Lung (tissue), 17 donors: ENCODE measurements at places on chromosomes 5 and 9. TPM values are rescaled to one million over a fixed set of nuclear protein-coding genes. Genes with fewer than 3 reads are reported as not detected.

- DNase-seq: peak; percentile 4
Measured at GRCh38 chr5:1321576-1321975, 23.3 kb downstream of the CLPTM1L start.

DNA sequence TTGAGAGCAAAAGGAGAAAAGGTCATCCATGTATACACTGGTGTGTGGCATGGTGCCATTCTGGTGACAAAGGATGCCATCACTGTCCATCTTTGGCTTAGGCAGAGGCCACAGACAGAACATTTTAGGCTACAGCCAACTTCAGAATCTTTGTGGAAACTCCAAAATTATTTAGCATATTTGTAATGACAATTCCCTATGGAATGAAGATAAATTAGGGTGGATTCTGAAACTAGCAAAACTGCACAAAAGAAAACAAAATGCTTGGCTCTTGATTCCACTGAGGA, 92.5 kb downstream of the FBXW11 start:
- DNase-seq: no peak

- DNase-seq: no peak
Measured at GRCh38 chr5:148186248-148187003, 16.4 kb upstream of the SPINK6 start.

- DNase-seq: no peak
Measured at GRCh38 chr9:117927354-117927753, 223.2 kb downstream of the TLR4 start.

DNA sequence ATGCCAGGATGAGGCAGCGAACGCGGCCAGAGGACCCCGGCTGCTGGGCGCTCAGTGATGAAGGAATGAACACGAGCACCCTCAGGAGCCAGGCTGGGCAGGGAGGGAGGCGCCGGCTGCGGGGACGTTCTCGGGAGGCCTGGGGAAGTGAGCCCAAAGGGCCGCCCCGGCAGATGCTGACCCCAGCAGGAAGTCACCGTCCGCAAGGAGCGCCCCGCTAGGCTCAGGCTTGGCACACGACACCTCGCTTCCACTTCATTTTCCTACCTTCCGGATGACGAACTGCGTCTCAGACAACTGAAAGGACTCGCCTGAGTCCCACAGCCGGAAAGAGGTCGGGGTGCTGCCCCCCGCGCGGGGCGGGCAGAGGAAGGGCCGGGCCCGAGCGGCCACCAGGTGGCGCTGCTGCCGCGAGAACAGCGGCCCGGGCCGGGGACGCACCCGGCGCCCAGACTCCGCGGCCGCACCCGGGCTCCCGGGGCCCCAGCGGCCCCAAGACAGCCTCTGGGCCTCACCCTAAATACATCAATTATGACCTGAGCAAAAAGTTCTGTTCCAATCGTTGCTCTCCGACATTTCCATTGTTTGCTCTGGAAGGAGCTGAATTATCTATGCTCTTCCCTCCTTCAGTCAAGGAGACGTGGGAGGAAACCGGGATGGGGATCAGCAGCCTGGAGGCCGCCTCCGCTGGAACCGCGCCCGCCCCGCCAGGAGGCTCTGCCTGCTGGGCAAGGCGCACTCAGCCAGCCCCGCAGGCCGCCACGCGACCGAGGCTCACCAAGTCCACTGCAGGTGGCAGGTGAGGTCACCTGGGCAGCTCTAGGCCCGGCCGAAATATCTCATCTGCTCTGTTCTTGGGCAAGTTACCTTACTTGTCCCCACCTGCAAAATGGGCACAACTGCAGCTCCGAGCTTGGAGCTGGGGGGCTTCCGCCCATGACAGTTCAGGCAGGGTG, 107.0 kb downstream of the ZNF354C start:
- peak; percentile 67 for DNase-seq

DNA sequence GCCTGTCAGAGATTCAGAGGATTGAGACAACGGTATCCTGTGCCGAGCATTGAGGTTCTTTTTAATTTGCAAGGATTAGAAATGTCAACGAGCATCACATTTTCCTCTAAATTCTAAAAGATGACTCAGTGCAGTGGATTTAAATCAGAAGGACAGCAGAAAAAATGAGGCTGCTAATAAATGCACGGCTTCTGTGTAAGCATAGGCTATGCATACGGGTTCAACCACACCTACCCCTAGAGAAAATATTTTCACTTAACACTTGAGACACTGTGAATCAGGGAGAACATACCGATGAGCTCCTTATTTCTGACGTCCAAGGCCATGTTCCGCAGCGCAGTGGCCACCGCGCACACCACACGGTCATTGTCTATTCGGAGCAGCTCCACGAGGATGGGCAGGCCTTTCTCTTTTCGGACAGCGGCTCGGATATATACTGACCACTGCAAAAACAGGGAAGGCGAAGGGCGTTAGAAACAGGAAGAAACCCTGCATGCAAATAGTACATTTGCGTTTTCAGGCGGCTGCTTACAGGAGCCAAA, 321.4 kb upstream of the DAP start:
- DNase-seq: no peak

DNA sequence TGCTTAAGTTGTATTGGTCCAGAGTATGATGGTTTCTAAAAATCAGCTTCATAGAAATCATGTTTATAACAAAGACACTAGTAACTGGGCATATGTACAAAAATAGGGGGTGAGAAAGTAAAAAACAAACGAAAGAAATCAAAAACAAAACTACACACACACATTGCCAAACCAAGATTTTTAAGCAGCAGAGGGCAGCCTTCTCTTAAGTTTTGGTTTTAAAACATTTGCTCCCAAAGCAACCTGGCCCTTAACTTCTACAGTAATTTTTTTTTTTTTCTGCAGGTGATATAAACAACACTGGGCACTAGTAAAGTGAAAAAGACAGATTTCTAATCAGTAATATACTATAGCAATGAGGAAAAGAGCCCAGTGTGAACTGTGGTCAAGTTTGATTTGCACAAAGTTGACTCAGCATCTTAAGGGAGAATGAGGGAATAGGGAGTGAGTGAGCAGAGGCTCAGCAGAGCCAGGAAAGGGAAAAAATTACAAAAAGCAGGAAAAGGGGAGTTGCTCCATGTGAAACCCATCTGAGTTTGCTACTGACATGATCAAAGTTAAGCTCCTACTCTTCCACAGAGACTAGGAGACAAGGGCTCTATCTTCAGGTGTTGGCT, 13.4 kb upstream of the GAPT start:
- no peak for DNase-seq

DNA sequence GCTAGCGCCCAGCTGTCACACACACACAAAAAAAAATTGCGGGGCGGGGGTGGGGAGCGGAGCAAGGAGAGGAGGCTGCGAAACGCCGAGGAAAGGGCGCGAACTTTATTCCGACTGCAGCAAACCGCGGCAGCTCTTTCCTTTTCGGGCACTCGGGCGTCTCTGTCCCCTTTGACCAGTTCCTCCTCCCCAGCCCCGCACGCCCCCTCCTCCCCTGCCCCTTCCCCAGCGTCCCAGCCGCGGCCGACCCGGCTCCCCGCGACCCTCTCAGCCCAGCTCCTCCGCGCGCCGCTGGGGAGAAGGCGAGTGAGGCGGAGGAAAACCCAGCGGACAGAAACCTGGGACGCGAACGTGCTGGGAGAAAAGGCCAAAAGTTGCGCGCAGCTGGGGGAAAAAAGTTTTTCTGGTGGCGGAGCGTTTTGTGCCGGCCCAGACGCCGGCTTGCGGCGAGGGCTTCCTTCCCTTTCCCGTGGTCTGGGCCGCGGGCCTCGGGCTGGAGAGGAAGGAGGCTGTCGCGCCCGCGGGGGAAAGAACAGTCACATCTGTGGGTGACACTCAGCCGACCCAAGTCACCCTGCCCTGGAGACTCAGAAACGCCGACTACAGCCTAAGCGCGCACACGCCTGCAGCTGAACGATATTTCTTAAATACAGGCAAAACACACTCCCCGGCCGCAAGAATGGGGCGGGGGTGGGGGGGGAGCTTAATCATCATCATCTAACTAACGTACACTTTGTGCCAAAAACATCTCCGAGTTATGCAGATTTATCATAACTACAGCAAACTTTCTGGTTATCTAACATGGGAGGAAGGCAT, 1.1 kb upstream of the BNC2 start:
- peak; percentile 75 for DNase-seq

DNA sequence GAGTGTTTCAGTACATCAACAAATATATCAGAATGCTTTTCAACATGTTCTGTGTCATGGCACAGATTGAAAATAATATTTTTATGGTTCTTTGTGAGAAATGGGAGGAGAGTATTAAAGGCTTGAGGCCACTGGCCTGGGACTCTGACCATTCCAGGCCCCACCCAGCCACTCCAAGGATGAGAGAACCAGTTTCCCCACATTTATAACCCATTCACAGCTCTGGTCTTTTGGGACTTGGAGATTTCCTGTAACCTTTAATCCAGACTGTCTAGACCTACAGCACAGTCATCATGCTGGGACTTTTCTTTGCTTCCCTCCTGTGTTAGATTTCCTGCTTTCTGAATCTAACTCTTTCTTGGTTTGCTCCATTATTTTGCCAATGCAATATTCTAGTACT, 389.6 kb downstream of the KIAA0825 start:
- no peak for DNase-seq

DNA sequence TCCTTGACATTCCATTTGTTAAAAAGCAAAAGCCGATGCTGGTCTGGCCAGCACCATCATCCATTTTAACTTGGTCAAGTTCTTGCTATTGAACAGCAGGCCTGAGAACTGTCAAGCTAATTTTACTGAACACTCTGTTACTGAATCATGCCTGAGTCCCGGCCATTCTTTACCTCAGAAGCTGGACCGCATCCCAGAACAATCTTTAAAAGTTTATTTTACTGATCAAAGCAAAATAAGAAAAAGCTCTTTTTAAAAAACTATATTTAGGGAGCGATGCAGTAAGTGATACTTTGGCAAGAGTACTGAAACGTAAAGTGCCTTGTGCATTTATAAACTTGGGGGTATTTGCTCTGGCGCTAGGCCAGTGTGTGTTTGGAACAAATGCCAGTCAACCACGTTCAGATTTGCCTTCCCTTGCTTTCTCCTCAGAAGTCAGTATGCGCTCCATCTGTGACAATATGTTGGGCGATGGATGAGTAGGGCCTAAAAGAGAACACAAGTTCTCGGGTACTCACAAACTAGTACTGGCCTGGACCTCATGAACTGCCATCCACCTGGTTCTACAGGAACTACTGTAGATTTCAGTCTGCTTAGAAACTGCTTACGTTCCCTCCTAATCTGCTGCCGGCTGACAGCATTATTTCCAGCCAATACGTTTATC, 161.9 kb downstream of the MAPKAP1 start:
- peak; percentile 85 for DNase-seq

DNA sequence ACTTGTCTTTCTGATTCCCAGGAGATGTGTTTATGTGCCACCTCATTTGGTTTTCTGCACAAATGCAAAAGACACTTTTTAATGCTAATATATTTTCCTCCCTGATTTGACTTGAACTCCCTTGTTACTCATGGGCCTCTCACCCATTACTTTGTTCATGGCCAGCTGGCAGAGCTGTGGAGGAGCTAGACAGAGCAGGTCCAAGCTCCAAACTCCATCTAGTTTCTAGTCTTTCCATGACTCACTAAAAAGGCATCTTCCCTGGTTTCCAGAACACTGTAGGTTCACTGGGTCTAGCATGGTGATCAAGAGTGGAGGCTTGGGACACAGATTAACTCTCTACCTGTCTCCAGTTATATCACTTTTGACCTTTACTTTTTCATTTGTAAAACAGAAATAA, 161.0 kb upstream of the SLC28A3 start:
- DNase-seq: no peak

- no peak for DNase-seq
Measured at GRCh38 chr9:121026768-121027167, 23.3 kb downstream of the C5 start.

- no peak for DNase-seq
Measured at GRCh38 chr5:124849774-124850173, 103.3 kb upstream of the ZNF608 start.

DNA sequence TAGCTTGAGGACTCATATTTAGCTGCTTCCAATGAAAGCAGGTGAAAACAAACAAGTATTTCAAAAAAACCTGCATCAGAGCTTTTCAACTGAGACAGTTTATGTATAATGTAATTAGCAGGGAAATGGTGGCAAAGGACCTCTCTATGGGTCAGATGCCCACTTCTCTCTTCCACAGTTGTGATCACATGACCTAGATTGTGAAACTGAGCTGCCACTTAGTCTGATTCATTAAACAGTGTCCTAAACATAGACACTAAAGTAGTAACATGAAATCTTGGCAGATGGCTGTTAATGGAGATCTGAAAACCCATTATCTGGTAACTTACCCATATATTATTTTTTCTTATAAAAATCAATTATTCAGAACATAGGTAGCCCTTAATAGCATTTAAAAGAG, 663.6 kb upstream of the RIOK2 start:
- DNase-seq: no peak

- no peak for DNase-seq
Measured at GRCh38 chr5:111585946-111586345, 73.6 kb upstream of the STARD4 start.

DNA sequence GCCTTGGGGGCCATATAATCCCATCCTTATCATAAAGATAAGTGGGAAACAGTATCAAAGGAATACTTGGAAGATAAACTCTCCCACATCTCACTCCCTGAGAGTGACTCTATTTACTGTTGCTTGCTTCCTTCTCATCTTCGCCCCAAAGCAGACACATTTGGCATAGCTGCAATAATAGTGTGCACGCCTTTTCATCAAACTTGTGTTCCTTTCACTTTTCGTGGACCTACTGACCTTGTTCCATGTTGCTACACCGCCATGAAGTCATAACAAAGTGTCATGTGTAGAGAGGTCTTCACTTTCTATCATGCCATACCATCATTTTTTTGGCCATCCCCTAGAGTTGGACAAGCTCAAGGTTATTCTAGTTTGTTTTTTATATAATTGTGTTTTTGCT, 200.0 kb upstream of the MSX2 start:
- DNase-seq: no peak

ENTR1 gene
- 25.5 TPM for total RNA-seq

SPINK7 gene
- not detected for total RNA-seq

PHF24 gene
- total RNA-seq: 0.48 TPM

NME5 gene
- 15.8 TPM for total RNA-seq

FBP1 gene
- 238 TPM for total RNA-seq

ZNF484 gene
- 8.3 TPM for total RNA-seq

MARCOL gene
- total RNA-seq: not detected

PRKACG gene
- total RNA-seq: not detected
